ENCODE measurements at places on chromosomes 16 and 17. TPM values are rescaled to one million over a fixed set of nuclear protein-coding genes. Genes with fewer than 3 reads are reported as not detected.

The SMIM36 gene
- 0.29 TPM for total RNA-seq

The KRT15 gene
- total RNA-seq, result 15.9 TPM

The TNP2 gene
- not detected for total RNA-seq

The KLHL10 gene
- not detected for total RNA-seq

The CACNG5 gene
- not detected for total RNA-seq

The DOC2A gene
- total RNA-seq, result not detected

The SDK2 gene
- not detected for total RNA-seq

The NEUROD2 gene
- total RNA-seq, result not detected

The ANKS4B gene
- total RNA-seq, result 4.9 TPM

The CHST6 gene
- not detected for total RNA-seq

The CD300H gene
- total RNA-seq, result not detected

The KRT17 gene
- 286 TPM for total RNA-seq

The HAS3 gene
- total RNA-seq, result 0.08 TPM

The TP53TG3B gene
- not detected for total RNA-seq

The ELMO3 gene
- 57.4 TPM for total RNA-seq

The SRR gene
- total RNA-seq, result 1.2 TPM

The DPEP1 gene
- 82.2 TPM for total RNA-seq

The ACSM2A gene
- not detected for total RNA-seq

The DDX5 gene
- 206 TPM for total RNA-seq

The RPH3AL gene
- 26.7 TPM for total RNA-seq

The USP36 gene
- total RNA-seq, result 36.8 TPM

The NPIPA7 gene
- total RNA-seq, result 4.5 TPM

The CD300E gene
- total RNA-seq, result not detected

The ZNF689 gene
- 7.7 TPM for total RNA-seq

The VASN gene
- 2.2 TPM for total RNA-seq

The CDH1 gene
- total RNA-seq, result 251 TPM

The VPS35 gene
- total RNA-seq, result 43.8 TPM

The C16orf86 gene
- 0.38 TPM for total RNA-seq

The RNF222 gene
- total RNA-seq, result not detected

The CHD9NB gene
- 4.1 TPM for total RNA-seq

The KRT27 gene
- total RNA-seq, result not detected

The BCL7C gene
- total RNA-seq, result 34.3 TPM

The ASPA gene
- total RNA-seq, result not detected

The CFAP97D1 gene
- total RNA-seq, result 0.26 TPM

The GPRC5C gene
- total RNA-seq, result 149 TPM

The GNGT2 gene
- not detected for total RNA-seq

The KRT9 gene
- not detected for total RNA-seq

The ABAT gene
- 0.36 TPM for total RNA-seq

The RTN4RL1 gene
- total RNA-seq, result not detected

The WNT3 gene
- total RNA-seq, result 0.08 TPM

The KCNJ2 gene
- 0.18 TPM for total RNA-seq
